ENCODE measurements at places on chromosomes 4 and X. TPM values are rescaled to one million over a fixed set of nuclear protein-coding genes. Genes with fewer than 3 reads are reported as not detected.

The F11 gene
- total RNA-seq = not detected

DNA sequence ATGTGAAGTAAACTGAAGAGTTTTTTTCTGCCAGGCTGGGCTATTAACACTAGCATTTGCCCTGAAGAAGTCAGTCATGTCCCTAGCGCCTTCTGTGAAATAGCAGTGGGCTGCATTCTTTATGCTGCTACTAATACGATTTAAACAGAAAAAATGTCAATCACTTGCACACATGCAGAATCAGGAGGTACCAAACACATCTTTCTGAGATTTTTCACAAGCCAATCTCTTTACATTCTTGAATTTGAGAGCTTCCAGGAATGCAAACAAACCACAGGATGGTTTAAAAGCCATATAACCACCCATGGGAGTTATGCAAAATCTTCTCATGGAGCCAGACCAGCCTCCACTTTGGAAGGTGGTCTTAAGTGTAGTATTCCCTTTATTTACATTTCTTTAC is 220.1 kb downstream of the IQCM start:
- no peak for DNase-seq
- no peak overlapping the region for H3K27ac ChIP-seq
- no peak overlapping the region for H3K4me3 ChIP-seq
- no peaks in the 10 kb centered on the region for H3K27me3 ChIP-seq
- no peaks in the 10 kb centered on the region for H3K4me1 ChIP-seq

DNA sequence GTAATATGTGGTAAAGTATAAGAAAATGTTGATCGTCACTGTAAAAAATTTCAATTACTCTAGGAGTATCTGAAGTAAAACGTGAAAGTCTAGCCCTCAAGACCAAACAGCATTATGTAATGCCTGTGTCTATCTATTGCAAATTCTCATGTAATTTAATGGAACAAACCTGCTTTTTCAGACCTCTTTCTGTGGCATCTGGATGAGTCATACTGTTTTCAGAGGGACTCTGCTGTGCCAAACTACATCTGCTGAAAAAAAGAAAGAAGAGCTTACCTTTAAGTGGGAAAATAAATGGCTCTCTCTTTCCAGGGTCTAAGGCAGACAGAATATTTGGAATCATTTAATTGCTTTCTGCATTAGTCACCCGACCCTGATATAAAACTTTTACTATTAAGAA is 89.8 kb upstream of the ARMCX2 start:
- H3K4me3 ChIP-seq = no peak overlapping the region
- no peaks in the 10 kb centered on the region for H3K4me1 ChIP-seq
- no peak overlapping the region for H3K27ac ChIP-seq
- H3K27me3 ChIP-seq = peaks cover 1% of the 10 kb centered on the region
- no peaks in the 10 kb centered on the region for H3K36me3 ChIP-seq

GRCh38 chr4:56744030-56744429 is 62.9 kb upstream of the HOPX start:
- H3K27ac ChIP-seq = no peak overlapping the region
- DNase-seq = no peak
- H3K4me3 ChIP-seq = no peak overlapping the region
- peaks cover 5% of the 10 kb centered on the region for H3K4me1 ChIP-seq
- H3K36me3 ChIP-seq = no peaks in the 10 kb centered on the region

- no peaks in the 10 kb centered on the region for H3K36me3 ChIP-seq
- peaks cover 9% of the 10 kb centered on the region for H3K4me1 ChIP-seq
- H3K4me3 ChIP-seq = no peak overlapping the region
- DNase-seq = peak; percentile 76
- H3K27ac ChIP-seq = no peak overlapping the region
- H3K27me3 ChIP-seq = no peaks in the 10 kb centered on the region
Measured at GRCh38 chr4:26787461-26788340, 72.9 kb upstream of the STIM2 start.

GRCh38 chr4:127479031-127479622 is 153.6 kb upstream of the INTU start:
- no peaks in the 10 kb centered on the region for H3K36me3 ChIP-seq
- DNase-seq = peak; percentile 52
- H3K4me1 ChIP-seq = no peaks in the 10 kb centered on the region
- no peak overlapping the region for H3K4me3 ChIP-seq
- no peak overlapping the region for H3K27ac ChIP-seq

DNA sequence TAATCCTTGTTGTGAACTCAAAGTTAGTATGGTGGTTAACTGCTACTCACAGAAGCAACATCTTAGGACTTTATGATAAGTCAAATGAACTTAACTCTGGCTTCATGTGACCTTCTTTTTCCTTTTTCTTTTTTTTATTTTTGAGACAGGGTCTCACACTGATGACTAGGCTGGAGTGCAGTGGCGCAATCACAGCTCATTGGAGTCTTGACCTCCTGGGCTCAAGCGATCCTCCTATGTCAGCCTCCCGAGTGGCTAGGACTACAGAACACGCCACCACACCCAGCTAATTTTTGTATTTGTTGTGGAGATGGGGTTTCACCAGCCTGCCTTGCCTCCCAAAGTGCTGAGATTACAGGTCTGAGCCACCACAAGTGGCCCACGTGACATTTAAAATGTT is 22.4 kb downstream of the SEC31A start:
- peaks cover 2% of the 10 kb centered on the region for H3K4me1 ChIP-seq
- DNase-seq = no peak
- no peak overlapping the region for H3K4me3 ChIP-seq
- H3K27ac ChIP-seq = no peak overlapping the region

GRCh38 chrX:109347632-109348031 is 134.3 kb downstream of the GUCY2F start:
- no peak overlapping the region for H3K4me3 ChIP-seq
- peak; percentile 17 for DNase-seq
- H3K4me1 ChIP-seq = no peaks in the 10 kb centered on the region
- H3K27ac ChIP-seq = no peak overlapping the region
- no peaks in the 10 kb centered on the region for H3K36me3 ChIP-seq

Data from IMR-90 (cell line).